ENCODE measurements at places on chromosomes 13 and 19.

GRCh38 chr19:5292822-5293611, 47.6 kb downstream of the PTPRS start:
- DNase-seq: no peak

GRCh38 chr19:53626976-53627375, 4.8 kb upstream of the DPRX start:
- no peak for DNase-seq

DNA sequence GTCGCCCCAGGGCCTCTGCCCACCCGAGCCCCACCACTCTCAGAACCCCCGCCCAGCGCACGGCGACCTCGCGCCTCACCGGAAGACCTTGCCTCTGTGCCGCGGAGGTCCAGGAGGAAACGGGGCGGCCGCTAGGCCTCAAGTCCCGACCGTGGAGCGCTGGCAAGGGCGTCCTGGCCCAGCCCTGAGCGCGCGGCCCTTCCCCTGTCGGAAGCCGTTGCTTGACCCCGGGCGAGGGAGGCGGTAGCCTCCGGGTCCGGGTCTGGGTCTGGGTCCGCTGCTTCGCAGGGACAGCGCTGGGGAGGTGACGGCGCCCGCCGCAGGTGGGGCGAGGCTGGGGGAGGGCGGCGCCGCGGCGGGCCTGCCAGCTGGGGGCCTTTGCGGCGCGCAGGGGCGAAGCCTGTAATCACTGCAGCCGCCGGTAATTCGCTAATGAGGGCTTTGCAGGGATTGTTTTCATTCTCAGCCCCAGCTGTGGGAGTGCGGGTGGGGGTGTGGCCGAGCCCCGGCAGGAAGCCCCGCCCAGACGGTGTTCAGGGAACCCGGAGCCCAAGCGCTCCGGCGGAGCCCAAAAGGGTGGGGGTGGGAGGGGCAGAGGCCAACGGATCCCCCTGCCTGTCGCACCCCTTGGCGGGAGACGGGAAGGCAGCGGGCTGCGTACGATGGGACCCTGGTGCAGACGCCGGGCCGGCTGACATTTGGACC, 8.6 kb downstream of the C19orf25 start:
- DNase-seq: no peak

GRCh38 chr19:35353635-35354034, 4.6 kb upstream of the FFAR3 start:
- DNase-seq: no peak

- no peak for DNase-seq
These were observed 7.3 kb downstream of the PPP6R1 start for GRCh38 chr19:55251341-55252081.

- DNase-seq: no peak
These were observed 30.7 kb upstream of the ASF1B start for GRCh38 chr19:14166999-14167575.

DNA sequence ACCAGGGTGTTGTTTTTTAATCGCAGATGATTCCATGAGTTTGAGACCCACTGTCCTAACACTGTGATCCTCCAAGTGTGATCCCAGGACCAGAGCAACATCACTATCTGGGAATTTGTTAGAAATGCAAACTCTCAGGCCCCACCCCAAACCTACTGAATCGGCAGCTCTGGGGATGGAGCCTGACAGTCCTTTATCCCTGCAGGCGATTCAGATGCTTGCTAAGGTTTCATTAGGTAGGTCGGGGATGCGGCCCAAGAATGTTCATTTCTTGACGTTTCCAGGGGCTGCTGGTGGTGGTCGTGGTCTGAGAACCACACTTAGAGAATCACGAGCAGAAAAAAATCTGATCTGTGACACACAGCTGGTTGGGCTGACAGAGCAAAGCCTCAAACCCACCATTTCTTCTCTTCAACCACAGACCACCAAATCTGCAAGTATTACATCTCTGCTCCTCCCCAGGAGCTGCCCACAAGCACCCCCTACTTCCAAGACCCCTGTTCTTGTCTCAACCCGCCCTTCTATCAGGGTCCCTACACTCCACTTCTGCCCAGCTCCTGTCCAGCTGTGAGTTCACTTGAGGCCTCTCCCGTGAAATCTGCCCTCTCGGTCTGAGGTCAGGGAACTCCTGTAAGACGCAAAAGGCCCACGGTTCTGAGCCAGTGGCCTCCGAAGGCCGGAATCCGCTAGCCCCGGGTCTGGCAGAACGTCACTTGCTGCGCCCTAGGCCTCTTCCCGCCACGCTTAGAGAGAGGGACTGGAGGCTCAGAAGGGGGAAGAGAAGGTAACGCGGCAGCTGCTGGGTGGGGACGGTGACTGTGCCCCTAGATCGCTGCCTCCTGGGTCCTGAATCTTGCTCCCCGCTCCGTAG, 1.1 kb upstream of the FARP1 start:
- no peak for DNase-seq

- no peak for DNase-seq
These were observed 14.6 kb downstream of the GNA11 start for GRCh38 chr19:3108775-3109174.

DNA sequence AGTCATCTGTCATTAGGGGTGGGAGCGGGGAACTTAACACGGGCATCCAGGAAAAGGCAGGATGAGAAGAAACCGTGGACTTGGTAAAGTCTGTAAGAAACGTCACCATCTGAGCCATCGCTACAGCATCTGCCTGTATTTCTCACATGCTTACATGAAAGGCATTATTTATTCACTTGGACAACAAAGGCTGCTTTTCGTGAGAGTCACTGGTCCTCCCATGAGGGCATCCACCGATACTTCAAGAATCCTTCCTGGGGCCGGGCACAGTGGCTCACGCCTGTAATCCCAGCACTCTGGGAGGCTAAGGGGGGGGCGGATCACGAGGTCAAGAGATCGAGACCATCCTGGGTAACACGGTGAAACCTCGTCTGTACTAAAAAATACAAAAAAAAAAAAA, 16.1 kb downstream of the ZNF446 start:
- no peak for DNase-seq

DNA sequence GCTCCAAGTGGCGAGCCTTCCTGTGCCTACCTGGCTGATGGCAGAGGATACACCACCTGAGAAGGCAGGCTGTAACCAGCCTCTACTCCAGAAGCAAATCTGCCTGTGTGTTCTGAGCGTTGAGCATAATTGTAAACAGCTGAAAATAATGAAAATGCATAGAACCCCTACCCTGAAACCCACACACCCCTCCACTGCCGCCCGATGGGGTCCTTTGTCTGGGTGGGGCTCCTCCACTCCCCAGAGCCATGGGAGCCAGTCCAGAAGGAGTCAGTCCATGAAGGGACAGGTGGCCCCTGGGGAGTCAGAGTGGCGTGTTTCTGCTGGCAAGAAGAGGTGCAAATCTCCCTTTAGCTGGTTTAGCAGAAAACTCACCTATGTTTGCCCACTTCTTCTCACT, 8.0 kb upstream of the SOX1 start:
- no peak for DNase-seq

- DNase-seq: no peak
These were observed 425.2 kb downstream of the COG6 start for GRCh38 chr13:40080676-40081075.

DNA sequence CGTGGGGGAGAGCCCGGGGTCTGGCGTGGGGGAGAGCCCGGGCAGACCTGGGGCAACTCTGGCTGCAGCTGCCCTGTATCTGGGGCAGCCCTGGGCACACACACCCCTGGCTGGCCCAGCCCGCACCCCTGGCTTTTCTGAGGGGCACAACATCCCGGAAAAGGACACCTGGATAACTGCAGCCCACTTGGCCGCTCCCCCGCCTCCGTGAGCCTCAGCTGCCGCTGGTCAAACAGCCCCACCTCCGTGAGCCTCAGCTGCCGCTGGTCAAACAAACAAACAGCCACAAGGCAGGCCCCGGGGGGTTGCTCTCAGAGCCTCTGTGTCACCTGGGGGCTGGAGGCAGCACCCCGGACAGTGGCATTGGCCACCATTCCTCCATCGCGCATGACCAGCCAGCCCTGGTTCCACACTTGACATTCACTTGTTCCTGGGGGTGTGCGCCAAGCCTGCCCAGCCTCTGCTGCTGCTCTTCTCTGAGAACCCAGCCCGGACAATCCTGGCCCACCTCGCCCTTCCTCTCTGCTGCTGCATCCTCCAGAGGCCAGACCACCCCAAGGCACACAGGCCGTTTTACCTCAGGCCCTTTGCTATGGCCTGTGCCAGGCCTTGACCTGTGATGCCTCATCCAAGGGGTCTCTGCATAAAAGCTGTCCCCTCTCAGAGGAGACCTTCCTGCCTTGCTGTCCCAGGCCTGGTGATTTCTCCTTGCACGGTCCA, 19.9 kb downstream of the CEBPG start:
- DNase-seq: no peak

- no peak for DNase-seq
These were observed 27.7 kb upstream of the CYSLTR2 start for GRCh38 chr13:48626077-48626449.

DNA sequence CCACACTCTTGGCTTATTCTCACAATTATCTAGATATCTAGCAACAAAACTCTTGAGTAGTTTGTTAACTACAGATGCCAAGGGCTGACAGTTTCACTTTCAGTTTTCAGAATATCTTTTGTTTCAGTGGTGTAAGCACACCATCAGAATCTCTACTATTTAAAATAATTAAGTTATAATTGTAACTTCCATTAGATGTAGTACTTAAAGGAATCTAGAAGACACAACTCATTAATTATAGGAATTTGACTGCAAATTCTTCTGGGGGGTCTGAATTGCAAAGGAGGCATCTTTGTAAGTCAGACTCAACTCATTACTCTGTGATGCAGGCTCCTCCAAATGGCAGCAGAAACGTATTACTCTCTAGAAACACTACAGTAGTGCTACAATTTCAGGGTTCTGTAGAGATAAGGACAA, 44.9 kb upstream of the USPL1 start:
- no peak for DNase-seq

GRCh38 chr13:114122127-114122511, 10.3 kb downstream of the RASA3 start:
- DNase-seq: no peak

DNA sequence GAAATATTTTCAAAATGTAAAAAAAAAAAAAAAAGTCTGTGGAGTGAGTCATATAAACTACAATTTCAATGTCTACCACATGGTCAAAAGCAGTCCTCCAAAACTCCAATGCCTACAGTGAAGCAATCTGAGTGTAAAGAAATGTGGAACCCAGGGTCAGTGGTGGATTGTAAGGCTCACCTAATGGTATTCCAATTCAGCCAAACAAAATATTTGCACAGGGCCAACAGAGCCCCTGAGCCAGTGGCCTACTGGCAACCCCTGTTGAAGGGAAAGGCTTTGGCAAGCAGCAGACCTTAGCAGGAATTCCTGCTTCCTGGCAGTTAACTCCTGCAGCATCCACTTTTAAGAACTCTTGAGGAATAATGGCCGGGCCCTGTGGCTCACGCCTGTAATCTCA, 3.4 kb downstream of the DNMT1 start:
- DNase-seq: no peak

GRCh38 chr13:36031490-36031889, 99.7 kb downstream of the DCLK1 start:
- no peak for DNase-seq

DNA sequence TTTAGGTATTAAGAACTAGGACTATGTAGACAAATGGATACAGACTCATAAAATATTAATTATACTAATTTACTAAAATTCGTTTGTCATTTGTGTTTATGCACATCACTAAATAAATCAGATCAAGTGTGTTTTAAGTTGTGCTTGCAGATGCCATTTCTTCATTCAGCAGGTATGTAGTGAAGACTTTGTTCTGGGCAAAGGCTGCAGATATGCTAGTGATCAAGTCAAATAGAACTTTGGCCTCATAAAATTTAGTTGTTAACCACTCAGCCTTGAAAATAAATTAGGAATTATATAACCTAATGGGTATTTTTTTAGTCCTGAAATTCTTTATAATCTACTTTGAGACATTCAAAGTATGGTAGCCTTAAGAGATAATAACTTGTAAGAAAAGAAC, 80.4 kb upstream of the TRPC4 start:
- no peak for DNase-seq

- DNase-seq: no peak
These were observed 13.8 kb downstream of the SIPA1L3 start for GRCh38 chr19:37920591-37921450.

DNA sequence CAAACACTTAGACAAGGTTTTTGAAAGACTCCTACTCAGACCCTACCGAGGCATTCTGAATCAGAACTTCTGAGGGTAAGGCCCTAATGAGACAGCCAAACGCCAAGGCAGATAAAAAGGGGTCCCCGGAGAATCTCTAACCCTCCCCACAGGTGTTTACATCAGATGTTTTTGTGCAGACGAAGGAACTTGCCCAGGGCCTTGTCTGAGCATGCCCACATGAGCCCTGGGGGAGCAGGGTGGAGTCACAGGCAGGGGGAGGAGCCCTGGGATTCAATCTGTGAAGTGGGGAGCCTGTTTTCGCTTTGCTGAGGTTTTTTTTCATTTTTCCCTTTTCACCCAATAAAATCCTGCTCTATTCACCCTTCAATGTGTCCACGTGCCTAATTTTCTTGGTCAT, 61.6 kb upstream of the MED4 start:
- DNase-seq: no peak

DNA sequence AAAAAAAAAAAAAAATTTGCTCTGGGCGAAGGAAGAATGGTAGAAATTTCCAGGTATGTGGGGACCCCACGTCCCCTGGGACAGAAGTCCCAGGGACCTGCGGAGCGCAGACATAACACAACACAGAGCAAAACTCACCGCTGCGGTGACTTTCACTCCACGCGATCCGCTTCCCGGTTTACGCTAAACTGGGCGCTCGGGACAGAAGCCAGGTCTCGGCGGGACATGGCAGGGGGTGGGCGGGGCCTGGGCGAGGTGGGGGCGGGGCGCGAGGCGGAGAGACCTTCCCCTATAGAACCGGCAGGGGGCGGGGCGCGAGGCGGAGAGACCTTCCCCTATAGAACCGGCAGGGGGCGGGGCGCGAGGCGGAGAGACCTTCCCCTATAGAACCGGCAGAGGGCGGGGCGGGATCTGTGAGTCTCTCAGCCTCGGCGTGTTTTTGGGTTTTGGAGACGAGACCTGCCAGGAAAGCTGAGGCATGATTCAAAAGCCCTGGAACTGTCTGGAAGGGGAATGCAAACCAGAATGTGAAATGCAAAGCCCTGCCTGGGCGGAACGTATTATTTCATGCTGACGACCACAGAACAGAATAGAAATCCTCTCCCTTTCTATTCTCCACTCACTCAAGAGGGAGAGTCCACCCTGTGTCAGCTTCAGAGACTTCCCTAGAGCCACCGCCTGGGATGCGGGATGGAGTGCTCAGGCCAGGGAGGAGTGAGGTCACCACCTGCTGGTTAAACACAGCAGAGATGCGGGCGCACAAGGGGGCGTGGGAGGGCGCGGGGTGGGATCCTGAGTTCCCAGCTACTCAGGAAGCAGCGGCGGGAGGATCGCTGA, 20.2 kb upstream of the ERVV-1 start:
- no peak for DNase-seq

GRCh38 chr19:52190487-52191293, 838 bp downstream of the PPP2R1A start:
- DNase-seq: peak; percentile 86
